ENCODE measurements at places on chromosomes 13 and 19.

DNA sequence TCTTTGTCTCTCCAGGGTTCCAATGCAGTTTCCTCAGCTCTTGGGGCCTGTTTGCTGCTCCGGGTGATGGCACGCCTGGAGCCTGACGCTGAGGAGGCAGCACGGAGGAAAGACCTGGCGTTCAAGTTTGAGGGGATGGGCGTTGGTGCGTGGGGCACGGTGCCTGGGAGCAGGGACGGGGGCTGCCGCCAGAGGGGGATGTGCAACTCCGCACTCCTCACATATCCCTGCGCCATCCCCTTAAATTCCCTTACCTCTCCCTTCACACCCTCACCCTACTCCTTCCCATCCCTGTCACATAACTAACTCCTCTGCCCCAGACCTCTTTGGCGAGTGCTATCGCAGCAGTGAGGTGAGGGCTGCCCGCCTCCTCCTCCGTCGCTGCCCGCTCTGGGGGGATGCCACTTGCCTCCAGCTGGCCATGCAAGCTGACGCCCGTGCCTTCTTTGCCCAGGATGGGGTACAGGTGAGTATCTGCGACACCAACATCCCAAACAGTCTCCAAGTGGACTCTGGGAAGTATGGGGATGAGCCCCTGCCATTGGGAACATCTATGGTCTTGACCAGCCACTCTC is 31.1 kb downstream of the TRPM4 start:
- DNase-seq = no peak

DNA sequence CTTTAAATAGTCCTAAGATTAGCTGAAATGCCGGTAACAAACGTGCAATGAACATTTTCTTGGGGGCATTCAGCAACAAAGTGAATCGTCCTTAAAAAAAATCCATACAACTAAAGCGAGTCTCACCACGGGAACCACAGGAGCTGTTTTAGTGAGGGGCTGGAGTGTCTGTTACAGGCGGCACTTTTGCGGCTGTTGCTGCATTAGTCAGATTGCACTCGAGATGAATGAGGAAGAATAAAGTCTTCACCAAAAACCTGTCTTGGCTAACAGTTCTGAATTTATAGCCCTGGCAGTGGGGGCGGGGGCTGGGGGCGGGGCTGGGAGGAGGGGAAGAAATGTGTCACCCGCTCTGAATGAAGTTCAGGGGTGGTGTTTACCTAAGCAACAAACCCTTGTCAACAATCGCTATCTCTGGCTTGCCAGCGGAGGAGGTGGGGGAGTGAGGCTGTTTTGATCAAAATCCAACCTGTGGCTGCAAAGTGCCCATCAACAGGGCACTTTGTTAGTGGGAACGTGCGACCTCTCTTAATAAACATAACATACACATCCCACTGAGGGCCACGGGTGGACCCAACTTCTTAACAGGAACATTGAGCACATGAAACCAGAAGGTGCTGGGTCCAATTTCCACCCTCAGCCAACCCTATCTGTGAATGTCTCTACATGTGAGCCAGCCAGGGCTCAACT is 44.5 kb downstream of the RFX2 start:
- no peak for DNase-seq

- no peak for DNase-seq
Measured at GRCh38 chr13:51058461-51059167, 52.5 kb downstream of the C13orf42 start.

GRCh38 chr13:41299316-41300094 is 11.6 kb upstream of the NAA16 start:
- no peak for DNase-seq

- no peak for DNase-seq
Measured at GRCh38 chr13:100633461-100633860, 41.1 kb downstream of the TMTC4 start.

DNA sequence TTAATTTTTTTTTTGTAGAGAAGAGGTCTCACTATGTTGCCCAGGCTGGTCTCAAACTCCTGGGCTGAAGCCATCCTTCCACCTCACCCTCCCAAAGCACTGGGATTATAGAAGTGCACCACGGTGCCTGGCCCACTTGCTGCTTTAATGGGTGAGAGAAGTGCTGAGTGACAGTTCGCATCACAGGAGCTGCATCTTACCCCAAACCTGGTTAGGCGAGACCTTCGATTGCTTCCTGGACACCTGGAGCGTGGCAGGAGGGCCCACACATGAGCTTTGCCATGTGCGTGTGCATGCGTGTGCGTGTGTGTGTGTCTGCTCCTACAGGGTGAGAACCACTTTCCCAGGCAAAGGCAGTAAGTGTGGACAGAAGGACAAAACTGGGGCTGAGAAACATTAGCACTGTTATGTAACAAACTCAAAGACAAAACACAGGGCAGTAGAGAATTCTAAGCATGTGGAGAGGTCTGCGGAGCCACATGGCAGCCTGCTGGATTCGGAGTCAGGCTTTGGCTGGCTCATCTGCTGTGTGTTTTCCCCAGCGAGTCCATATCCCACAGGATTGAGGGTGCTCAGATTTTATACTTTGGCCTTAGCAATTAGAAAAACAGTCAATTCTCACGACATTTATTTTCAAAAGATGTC is 11.7 kb upstream of the MTIF3 start:
- peak; percentile 41 for DNase-seq

- no peak for DNase-seq
Measured at GRCh38 chr13:59738921-59739320, 424.8 kb downstream of the DIAPH3 start.

DNA sequence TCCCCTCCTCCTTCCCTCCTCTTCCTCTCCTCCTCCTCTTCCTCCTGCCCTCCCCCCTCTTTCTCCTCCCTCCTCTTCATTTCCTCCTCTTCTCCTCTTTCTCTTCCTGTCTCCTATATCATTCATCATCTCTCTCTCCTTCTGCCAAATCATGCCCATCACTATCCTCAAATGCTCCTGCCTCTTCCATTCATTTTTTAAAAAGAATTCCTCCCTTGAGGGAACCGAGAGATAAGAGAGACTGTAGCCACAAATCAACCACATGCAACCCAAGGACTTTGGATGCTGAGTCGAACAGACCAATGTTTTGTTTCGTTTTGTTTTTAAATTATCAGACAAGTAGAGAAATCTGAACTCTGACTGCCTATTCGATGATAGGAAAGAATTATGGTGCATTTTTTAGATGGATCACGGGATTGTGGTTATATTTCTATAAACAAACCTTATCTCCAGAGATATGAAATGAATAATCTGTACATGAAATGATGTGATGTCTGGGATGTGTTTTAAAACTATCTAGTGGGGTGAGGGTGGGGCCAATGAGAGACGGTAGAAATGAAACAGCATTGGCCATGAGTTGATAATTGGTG is 9.5 kb upstream of the ZNF541 start:
- no peak for DNase-seq

- no peak for DNase-seq
Measured at GRCh38 chr19:53696951-53697350, 65.2 kb downstream of the DPRX start.

DNA sequence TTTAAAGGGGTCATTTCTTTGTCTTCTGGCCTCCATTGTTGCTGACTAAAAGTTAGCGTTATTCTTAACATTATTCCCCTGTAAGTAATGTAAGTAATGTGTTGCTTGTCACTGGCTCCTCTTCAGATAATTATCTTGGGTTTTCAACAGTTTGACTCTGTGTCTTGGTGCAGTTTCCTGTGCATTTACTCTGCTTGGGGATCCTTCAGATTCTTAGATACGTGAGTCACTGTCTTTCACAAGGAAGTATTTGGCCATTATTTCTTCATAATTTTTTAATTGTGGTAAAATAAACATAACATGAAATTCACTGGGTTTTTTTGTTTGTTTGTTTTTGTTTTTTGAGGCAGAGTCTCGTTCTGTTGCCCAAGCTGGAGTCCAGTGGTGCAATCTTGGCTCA is 13.5 kb upstream of the OR7D2 start:
- no peak for DNase-seq

DNA sequence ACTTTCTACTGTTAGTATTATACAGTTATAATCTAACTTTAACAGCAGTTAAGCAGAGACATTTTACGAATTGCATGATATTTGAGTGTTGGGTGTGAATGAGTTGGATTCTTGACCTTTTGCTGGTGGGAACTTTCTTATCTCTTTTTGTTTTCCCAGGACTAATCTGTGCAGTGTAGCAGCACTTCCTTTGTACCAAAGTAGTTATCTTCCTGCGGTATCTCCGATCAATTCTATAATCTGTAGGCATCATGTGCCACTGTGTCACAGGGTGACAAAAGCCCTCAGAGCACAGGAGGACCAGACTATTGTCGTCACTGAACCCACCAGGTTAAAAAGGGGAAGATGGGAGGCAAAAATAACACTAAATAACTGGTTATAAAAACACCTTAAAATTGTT is 823.5 kb downstream of the GPC5 start:
- no peak for DNase-seq

- DNase-seq = peak; percentile 64
Measured at GRCh38 chr19:45508417-45508860, 1.2 kb downstream of the VASP start.

DNA sequence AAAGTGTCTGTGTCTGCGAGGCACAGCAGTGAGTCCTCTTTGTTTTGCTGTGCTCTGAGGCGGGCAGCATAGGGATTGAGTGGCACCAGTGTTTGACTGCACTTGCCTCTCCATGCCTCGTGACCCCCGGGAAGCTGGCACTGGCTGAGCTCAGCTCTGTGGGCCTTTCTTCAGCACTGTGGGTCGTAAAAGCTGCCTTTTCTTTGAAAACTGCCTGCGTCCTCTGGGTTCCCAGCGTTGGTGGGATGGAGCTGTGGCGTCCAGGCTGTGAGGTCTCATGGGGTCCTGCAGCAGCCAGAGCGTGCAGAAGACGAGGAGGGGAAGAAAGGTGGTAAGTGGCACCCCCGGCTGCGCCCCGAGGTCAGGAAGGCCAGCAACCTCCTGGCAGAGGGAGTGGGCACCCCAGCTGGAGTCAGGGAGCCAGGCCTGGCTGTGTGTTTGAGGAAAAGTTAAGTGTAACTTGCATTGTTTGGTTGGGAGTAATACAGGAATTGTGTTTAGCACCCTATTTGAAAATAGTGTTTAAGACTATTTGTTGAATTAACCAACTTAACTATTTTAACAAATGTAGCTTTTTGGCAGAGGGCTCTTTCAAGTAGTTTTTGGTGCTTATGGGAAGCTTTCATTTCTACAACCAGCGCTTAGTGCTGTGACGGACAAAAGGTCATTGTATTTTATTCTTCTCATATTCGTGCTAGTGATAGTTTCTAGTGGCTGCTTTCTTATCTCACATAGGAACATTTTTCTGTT is 79.3 kb upstream of the TEX29 start:
- DNase-seq = no peak

DNA sequence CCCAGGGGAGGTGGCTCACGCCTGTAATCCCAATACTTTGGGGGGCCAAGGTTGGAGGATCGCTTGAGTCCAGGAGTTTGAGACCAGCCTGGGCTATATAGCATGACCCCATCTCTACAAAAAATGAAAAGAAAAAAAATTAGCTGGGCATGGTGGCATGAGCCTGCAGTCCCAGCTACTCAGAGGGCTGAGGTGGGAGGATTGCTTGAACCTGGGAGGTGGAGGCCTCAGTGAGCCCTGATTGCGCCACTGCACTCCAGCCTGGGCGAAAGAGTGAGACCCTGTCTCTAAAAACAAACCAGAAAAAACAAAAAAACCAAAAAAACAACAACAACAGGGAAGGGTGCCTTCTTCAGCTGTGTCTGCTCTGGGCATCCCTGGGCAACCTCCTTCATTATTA is 499 bp upstream of the MYO1F start:
- no peak for DNase-seq

- DNase-seq = no peak
Measured at GRCh38 chr19:33718651-33719254, 77.9 kb upstream of the KCTD15 start.

- DNase-seq = no peak
Measured at GRCh38 chr19:3119693-3120380, 16.0 kb upstream of the GNA15 start.

- no peak for DNase-seq
Measured at GRCh38 chr19:3658004-3658869, 31.6 kb upstream of the CACTIN start.

- no peak for DNase-seq
Measured at GRCh38 chr13:101623470-101624209, 171.2 kb downstream of the ITGBL1 start.

DNA sequence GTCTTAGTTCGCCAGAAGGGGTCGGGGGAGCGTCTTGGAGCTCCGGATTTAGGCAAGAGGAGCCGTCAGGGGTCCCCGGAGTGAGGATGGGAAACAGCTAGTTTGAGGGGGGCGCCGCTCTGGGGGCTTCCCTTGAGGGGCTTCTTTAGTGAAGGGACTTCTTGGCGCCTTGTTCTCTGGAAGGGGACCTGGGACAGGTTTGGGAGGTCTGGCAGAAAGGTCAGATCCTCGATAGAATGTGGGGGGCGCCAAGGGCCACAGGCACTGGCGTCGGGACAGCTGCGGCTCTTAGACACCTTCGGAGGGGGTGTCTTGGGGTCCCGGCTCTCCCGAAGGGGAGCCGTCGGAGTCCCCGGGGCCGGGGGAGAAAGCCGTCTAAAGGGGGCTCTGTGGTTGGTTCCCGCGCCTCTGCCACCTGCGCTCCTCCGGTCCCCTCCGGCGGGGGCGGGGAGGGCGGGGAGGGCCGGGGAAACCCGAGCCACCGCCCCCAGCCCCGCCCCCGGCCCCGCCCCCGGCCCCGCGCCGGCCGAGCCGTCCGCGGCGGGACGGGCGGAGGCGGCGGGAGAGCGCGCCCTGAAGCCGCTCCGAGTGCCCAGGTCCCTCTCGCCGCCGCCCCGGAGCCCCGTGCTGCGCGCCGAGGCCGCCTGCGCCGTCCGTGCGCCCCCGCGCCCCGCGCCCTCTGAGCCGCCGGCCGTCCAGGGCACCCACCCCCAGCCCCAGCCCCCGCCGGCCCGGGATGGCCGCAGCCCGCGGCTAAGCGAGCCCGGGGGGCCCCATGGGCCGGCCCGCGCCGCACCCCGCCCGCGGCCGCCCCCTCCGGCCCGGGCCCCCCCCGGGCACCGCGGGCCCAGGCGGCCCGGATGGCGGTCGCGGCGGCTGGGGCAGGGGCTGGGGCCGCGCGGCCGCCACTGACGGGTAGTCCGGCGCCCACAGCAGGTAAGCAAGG is at the start of gene NRTN:
TSS of gene NRTN (plus strand) at position 552 of the 946 bp plus-strand sequence. CDS start 19,099 bp downstream, outside the sequence.
- peak; percentile 73 for DNase-seq

DNA sequence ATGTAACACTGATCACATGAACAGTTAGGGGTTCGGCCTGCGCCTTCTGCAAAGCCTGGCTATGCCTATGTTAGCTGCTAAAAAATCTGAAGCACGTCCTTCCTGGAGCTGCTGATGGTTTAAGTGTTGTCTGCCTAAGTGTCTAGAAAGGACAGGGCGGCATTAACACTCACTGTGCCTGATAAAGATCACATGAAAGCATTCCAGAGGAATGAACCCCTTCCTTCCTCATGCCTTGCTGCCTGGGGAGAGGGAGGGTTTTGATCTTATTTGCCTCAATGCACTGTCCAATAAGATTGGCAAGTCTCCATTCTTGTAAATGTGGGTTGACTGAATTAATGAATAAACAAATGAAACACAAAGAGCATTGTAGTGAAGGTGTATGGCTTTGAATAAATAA is 5.2 kb downstream of the DOCK9 start:
- DNase-seq = no peak

- no peak for DNase-seq
Measured at GRCh38 chr13:77306458-77306857, 20.4 kb downstream of the MYCBP2 start.

Measured in B cell (primary cell).